ENCODE measurements at places on chromosomes 7 and 10.

GRCh38 chr7:13749636-13750035 lies 239.8 kb downstream of the ETV1 start:
- no peak for DNase-seq

- DNase-seq, result no peak
Measured at GRCh38 chr10:23358357-23358756, 13.8 kb upstream of the C10orf67 start.

GRCh38 chr10:86077271-86077670 lies 289.3 kb downstream of the GRID1 start:
- DNase-seq, result no peak

GRCh38 chr7:152392254-152392653 lies 43.5 kb downstream of the KMT2C start:
- DNase-seq, result no peak

DNA sequence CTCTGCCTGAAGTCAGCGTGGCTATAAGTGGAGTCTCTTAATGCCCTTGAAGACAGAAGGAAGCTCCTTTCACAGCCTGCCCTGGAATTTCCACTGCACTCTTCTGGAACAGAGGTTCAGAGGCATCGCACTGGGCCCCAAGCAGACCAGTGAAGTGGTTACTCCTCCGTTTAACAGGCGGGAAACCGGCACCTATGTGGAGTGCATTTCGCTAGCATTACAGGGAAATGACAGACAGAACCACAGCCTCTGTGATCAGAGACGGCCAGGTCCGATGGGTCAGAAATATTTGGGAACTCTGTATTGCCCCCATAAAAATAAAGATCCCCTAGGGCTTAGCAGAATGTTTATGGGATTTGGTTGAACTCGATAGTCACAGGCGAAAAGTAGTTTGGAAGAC lies 406.9 kb upstream of the PRKCQ start:
- no peak for DNase-seq
